ENCODE measurements at places on chromosomes 7 and 10.
A peak's percentile ranks its signal among the peaks of the same experiment; 100 is the strongest.

- DNase-seq: no peak
Observed at GRCh38 chr7:6615723-6616555, 529 bp downstream of the ZNF853 start.

DNA sequence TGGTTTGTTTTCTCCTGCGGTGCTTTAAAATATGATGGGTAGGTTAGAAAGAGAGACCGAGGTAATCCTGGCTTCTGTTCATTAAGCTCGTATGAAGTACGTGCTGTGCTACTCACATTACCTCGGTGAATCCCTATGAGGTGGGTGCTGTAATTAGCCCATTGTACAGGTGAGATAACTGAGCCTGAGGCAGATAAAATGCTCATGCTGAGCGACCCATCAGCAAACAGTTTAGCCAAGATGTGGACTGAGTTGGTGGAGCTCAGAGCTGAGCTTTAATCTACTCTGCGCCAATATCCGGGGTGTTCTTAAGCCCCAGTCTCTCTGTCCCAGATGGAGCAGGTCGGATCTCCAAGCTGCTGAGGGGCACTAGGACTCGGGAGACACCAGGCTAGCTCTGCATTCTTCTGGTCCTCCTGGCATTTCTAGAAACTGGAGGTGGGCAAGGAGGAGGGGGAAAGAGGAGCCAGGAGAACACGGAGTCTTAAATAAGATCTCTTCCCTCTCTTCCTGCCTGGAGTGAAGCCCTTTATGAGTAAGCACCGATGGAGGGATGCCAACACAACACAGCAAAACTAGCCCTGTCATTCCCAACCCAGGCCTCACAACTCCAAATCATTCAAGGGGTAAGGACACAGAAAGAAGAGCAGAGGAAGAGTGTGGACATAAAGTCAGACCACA lies 458.5 kb downstream of the KCNMA1 start:
- no peak for DNase-seq

DNA sequence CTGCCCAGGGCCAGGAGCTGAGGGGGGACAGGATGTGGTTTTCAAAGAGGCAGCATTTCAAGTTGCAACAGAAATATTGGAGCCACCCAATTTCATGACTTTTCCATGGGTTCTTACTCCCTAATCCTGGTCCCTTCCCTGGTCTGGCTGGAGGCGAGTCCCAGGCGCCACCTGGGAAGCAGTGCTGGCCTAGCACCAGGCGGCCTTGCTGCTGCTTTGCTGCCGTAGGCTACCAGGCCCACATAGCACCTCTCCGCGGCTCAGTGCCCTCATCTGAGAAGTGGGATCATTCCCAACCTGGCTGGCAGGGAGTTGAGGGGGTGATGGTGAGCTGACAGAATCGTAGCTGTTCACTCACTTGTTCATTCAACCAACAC lies 33.7 kb downstream of the ZMIZ1 start:
- no peak for DNase-seq

DNA sequence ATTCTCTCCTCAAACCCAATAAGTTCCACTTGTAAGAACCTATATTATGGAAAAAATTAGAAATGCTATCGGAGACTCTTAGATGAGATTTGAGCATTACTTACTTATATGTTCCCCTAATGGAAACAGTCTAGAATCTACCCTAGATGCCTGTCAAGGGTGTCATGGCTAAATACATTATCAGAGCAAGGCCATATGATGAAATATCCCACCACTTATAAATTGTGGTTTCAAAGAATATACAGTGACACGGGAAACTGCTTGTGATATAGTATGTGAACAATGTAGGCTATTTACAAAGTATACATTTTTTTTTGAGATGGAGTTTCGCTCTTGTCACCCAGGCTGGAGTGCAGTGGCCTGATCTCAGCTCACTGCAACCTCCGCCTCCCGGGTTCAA lies 46.3 kb upstream of the CTBP2 start:
- DNase-seq: no peak

DNA sequence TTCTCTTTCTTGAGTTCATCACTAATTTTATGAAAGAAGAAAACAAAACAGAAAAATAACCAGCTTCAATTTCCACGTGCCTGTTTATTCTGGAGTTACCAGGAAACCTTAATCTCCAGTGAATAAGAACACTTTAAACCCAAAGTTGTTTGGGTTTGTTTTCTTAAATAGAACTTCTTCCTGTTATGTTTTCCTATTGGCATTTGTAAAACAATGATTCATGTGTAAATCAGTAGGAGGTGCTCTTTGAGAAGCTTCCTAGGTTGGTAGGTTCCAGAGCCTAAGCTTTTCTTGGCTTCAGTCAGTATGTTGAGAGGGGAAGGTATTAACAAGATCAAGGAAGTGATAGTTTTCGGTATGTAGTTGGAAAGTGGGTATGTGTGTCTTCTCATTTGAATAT lies 119.0 kb downstream of the BICC1 start:
- DNase-seq: no peak

DNA sequence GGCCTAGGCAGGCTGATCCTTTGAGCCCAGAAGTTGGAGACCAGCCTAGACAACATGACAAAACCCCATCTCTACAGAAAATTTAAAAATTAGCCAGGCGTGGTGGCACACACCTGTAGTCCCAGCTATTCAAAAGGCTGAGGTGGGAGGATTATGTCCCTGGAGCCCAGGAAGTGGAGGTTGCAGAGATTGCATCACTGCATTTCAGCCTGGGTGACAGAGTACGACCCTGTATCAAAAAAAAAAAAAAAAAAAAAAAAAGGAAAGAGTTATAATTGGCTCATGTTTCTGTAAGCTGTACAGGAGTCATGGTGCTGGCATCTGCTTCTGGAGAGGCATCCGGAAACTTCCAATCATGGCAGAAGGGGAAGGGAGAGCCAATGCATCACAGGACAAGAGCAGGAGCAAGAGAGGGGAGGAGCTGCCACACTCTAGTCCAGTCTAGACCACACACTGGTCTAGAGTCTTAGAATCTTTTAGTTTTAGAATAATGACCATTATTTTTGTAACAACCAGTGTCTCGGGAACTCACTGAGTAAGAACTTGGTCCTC lies 16.8 kb downstream of the DOCK1 start:
- no peak for DNase-seq

DNA sequence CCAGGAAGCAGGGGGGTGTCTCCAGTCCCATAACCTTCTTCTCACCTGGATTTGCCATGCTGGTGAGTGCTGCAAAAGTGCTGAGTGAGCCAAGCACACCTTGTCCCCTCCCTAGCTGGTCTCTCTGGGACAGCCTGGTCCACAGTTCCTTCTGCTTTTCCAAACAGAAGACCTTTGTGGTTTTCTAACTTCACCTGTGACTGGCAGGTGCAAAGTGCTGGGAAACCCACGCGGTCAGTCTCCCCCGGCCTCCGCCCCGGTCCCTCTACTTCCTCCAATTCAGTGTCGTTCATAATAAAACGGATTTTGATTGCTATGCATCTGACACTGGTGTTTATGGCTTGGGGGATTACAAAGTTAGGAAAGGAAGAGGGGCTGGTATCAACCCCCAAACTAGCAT lies 37.1 kb downstream of the RBAK start:
- no peak for DNase-seq

- DNase-seq: no peak
Observed at GRCh38 chr10:121157998-121158397, 306.8 kb downstream of the WDR11 start.

DNA sequence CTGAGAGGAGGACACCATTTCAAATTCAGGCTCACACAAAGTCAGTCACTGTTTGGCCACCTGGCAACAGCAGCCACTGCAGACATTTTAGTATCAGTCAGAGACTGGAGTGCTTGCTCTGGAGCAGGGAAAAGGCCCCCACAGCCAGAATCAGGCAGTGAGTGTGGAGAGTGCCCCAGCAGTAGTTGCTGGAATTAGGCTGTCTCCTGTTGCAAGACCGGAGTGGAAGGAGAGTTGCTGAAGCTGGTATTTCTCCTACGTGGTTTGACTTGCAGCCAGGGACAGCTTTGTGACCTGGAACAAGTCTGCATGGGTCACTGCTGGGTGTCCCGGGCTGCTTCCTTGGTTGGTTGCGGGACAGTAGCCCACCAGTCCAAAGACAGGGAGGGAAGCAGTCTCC lies 78.4 kb upstream of the TMEM168 start:
- DNase-seq: no peak

- DNase-seq: no peak
Observed at GRCh38 chr10:46253076-46254006, 33.5 kb upstream of the ANTXRL start.

GRCh38 chr7:142231716-142232115 lies 26.1 kb downstream of the PRSS58 start:
- DNase-seq: peak; percentile 91

- DNase-seq: no peak
Observed at GRCh38 chr10:82535457-82535856, 660.5 kb downstream of the NRG3 start.

- DNase-seq: no peak
Observed at GRCh38 chr7:120165227-120165626, 107.7 kb upstream of the KCND2 start.

DNA sequence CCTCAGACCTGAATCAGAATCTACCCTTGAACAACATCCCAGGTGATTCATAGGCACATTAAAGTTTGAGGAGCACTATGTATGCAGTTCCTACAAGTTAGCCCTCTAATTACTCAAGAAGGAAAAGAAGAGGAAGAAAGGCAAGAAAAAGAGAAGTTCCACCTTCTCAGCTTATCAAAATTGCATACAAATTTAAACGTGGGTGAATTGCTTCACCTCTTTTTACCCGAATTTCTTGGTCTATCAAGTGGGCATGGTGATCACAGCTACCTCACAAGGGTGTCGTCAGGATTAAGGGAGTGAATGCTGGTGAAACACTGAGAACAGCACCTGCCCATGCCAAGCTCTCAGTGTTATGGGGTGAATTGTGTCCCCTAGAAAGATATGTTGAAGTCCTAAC lies 43.8 kb upstream of the PAPSS2 start:
- no peak for DNase-seq

GRCh38 chr10:71697938-71698709 lies 21.5 kb downstream of the C10orf105 start:
- DNase-seq: no peak

- DNase-seq: no peak
Observed at GRCh38 chr7:98223898-98224700, 12.9 kb downstream of the BHLHA15 start.

GRCh38 chr7:155530601-155531000 lies 15.8 kb downstream of the CNPY1 start:
- DNase-seq: no peak

DNA sequence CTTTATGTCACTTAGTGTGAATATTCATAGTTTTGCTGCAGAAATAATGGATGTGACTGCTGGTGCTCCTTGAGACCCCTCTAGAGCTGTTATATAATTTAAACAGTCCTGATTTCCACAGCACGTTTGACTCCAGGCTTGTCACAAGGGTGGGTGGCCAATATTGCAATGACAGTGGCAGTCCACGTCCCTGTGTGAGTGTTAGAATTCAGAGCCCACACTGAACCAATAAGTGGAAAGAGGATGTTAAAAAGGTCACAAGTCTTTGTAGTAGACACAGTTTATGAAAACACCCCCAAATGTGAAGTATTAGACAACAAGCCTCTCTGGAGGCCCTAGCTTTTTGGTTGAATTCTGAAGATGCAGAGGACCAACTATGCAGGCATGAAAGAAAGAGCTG lies 2.0 kb downstream of the PPP1R17 start:
- DNase-seq: no peak

GRCh38 chr7:140062528-140063299 lies at the start of gene PARP12:
Gene PARP12 (minus strand): TSS chr7:140062951. CDS start chr7:140062847, 104 bp downstream.
- DNase-seq: no peak

- DNase-seq: no peak
Observed at GRCh38 chr7:125436220-125436619, 506.6 kb upstream of the POT1 start.

GRCh38 chr10:4569151-4569550 lies 256.9 kb upstream of the AKR1E2 start:
- no peak for DNase-seq

GRCh38 chr10:52615756-52616394 lies 156.7 kb downstream of the MBL2 start:
- DNase-seq: no peak

DNA sequence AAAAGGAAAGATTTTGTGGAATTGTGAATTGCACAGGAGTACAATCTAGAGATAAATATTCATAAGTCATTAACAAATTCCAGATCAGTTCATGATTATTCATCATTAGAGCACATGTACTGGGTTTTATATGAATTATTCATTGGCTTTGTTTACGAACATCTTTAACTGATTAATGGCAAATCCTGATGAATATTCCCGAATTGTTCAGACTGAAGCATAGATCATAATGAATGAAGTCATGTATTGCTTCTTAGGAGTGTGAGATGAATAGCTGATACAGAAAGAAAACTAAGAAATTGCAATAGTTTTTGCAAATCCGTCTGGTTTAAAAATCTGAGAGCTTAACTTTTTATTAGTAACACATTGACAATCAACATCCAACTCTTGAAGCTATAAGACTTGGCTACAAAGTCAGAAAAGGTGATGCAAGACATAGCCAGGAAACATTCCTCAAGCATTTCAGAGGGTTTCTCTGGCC lies 183.6 kb upstream of the DGKB start:
- no peak for DNase-seq

GRCh38 chr7:25314731-25315267 lies 86.5 kb upstream of the NPVF start:
- no peak for DNase-seq

- DNase-seq: no peak
Observed at GRCh38 chr7:12923971-12924370, 236.5 kb downstream of the ARL4A start.

DNA sequence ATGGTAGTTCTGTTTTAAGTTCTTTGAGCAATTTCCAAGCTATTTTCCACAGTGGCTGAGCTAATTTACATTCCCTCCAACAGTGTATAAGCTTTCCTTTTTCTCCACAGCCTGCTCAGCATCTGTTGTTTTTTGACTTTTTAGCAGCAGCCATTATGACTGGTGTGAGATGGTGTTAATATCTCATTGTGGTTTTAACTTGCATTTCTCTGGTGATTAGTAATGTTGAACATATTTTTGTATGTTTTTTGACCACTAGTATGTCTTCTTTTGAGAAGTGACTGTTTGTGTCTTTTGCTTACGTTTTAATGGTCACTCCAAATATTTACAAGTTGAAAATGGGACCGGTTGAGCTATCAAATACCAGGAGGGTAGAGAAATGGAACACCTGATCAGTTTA lies 20.4 kb downstream of the GNG11 start:
- DNase-seq: no peak

DNA sequence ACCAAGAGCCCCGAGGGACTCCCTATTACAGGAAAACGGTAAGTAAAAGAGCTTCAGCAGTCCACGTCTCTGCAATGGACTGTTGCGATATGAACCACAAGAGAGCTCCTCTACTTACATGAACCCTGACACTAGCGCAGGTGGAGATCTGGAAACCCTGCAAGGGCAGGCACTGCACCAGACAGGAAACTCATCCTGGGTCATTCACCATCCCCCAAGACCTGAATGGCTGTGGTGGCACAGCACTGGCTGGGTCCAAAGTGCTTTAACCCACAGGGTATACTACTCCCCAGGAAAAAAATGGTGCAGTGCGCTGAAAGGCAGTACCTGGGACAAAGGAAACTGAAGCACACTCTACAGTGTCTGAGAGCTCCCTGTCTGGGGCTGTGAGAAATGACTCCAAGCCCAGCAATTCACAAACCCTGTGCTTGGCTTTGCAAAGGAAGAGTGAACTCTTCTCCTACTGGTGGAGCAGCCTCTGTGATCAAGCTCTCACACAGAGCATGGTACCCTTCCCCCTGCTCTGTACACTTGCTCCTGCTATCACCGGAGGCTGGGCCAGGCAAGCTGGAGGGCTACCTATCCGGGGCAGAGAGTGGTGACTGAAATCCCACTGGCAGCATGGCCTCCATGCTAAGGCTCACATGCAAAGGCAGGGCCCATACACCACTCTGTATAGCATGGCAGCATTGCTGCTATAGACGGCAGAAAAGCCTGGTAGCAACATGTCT lies 44.9 kb downstream of the HIBADH start:
- no peak for DNase-seq

GRCh38 chr7:1762238-1762945 lies 92.3 kb downstream of the ELFN1 start:
- DNase-seq: no peak
